ENCODE measurements at places on chromosomes 4 and X. TPM values are rescaled to one million over a fixed set of nuclear protein-coding genes. Genes with fewer than 3 reads are reported as not detected.

Gene GAGE13
- total RNA-seq, result not detected

Gene FGFBP1
- not detected for total RNA-seq

Gene PI4K2B
- total RNA-seq, result 40.9 TPM

Gene MID1
- total RNA-seq, result 63.8 TPM

Gene ANOS1
- total RNA-seq, result 0.47 TPM

Gene CORIN
- total RNA-seq, result 0.28 TPM

Gene GPC4
- 0.14 TPM for total RNA-seq

Gene SH3D19
- 67.3 TPM for total RNA-seq

Gene HEPH
- 1.4 TPM for total RNA-seq

DNA sequence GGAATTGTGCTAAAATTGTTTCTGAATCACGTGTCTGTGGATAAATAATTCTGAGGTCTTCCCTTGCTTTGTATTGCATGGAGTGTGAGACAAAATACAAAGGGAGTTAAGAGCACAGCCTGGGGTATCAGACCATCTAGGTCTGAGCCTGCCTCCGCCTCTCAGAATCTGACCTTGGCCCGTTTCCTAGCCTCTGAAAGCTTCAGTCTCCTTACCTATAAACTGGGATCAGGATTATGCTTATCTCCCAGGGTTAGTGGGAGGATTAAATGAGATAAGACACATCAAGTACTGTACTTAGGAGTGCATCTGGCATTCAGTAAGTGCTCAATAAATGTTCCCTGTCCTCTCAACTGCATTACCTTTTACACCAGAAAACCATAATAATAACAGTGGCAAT lies 140.6 kb upstream of the TENM3 start:
- DNase-seq, result no peak

- no peak for DNase-seq
Measured at GRCh38 chrX:120625371-120625770, 4.5 kb downstream of the C1GALT1C1 start.

DNA sequence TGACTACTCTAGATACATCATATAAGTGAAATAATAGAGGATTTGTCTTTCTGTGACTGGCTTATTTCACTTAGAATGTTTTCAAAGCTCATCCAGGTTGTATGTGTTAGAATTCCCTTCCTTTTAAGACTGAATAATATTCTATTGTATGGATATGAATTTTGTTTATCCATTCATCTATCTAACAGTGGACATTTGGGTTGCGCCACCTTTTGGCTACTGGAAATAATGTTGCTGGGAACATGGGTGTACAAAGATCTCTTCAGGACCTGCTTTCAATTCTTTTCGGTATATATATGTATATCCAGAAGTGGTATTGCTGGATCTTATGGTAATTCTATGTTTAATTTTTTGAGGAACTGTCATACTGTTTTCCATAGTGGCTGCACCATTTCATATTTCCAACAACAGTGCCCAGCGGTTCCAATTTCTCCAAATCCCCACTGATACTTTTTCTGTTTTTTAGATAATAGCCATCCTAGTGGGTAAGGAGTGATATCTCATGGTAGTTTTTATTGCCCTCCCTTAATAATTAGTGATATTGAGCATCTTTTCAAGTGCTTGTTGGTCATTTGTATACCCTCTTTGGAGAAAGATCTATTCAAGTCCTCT lies 3.4 kb upstream of the SCD5 start:
- DNase-seq, result peak; percentile 70

DNA sequence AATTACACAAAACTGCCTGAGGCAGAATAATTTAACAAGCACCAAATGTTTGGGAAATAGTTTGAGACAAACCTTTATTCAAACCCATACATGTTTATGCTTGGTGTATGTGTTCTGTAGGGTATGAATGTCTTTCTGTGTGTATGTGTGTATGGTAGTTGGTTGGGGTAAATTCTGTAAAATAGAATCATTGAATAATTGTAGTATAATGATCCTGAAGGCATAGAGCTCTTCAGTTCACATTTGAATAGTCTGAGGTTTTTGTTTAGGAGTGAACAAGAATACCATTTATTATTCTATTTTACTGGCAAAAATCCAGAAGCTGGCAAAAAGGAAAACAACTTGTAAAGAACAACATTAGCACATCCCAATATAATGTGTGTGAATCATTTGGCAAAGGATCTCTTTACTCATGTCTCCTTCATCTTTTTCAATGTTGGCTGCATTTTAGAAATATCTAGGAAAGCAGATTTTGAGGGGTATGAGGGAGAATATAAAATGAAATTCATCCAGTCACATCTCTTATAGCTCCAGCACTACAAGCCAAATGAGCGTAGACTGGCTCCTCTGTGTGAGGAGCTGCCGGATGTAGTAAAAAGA lies 360.0 kb downstream of the CHIC1 start:
- peak; percentile 16 for DNase-seq

DNA sequence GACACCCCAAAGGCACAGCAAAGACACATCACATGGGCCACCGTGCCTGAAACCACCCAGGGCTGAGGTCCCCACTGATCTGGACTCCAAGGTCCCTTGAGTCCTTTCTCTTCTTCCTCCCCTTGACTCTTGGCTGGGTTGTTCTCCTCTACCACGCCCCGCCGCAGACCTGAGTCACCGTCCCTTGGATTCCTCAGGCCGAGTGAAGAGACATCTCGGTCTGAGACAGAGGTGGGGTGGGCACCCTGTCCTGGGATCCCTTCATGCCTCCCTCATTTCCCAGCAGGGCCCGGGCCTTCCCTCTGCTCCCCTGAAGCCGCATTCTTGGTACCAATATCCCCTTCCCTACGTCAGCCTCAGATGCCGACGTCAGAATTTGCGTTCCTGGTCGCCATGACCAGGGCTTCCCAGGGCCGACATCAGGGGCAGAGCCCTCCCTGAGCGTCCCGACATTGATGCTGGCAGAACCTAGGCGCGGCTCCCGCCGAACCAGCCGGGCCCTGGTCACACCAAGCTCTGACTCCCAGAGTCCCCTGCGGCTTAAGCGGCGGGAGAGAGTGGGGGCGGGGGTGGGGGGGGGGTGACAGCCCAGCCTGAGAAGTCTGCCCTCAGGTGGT lies 498 bp downstream of the MAGEA10 start:
- no peak for DNase-seq

- peak; percentile 73 for DNase-seq
Measured at GRCh38 chr4:122890147-122890795, 32.1 kb downstream of the NUDT6 start.

- DNase-seq, result peak; percentile 83
Measured at GRCh38 chrX:46376246-46376885, 168.9 kb downstream of the ZNF674 start.

GRCh38 chrX:76453737-76454406 lies 26.4 kb downstream of the MAGEE1 start:
- DNase-seq, result no peak

DNA sequence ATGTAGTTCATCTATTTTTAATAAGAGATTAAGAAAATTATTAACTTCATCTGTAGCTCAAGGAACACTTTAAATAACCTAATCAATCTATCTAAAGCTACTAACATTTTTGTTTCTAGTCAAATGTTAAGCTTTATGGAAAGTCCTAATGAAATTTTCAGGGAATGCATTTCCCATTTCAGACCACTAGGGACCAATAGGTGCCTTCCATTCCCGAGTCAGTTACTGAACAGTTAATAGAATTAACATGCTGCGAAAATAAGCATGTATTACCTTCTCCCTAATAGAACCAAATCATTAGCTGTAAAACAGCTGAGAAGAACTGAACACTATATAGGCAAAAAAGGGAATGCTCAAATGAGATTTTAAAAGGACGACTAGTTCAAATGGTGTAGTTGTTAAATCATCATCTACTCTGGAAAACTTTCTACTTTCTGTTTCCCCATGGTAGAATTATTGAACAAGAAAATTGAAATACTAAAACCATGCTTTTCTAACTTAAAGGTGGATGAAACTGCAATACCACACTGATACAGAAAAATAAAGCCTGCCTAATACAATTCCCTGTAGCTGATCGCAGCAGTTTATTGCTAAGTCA lies 22.5 kb downstream of the STX18 start:
- DNase-seq, result peak; percentile 51

DNA sequence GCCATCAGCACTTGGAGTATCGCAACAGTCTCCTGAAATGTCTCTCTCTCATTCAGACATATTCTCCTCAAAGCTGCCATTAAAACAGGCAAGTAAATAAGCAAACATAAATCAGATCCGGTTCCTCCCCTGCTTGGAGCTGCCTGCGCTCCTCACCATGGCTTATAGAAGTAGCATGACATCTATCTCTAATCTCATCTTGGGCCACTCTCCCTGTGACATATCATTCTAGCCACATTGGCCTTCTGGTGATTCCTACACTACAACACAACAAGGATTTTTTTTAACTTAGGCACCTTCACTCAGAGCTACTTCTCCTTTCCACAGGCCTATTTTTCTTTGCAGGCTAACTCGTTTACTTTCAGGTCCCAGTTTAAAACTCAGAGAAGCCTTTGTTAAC lies 387.9 kb downstream of the ARHGAP24 start:
- no peak for DNase-seq

- DNase-seq, result no peak
Measured at GRCh38 chr4:107299646-107300045, 263.5 kb upstream of the DKK2 start.

DNA sequence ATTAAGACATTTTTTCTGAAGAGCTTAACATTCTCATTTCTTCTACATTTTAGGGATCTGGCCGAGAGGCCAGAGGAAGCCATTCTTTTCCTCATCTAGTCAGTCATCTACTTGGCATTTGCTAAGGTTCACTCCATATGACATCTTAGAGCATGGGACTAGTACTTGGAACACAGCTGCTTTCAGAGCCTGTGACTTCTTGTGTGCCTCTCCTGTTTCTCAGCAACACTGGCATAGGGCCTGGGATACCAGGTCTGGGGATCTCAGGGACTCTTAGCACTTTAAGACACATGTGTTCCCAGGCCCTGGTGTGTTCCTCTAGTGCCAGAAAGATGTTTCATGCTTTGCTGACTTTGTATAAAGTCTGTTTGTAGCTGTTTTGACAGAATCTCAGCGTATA lies 7.3 kb downstream of the PLP1 start:
- no peak for DNase-seq

- DNase-seq, result peak; percentile 2
Measured at GRCh38 chr4:127533028-127533700, 99.6 kb upstream of the INTU start.

GRCh38 chr4:83083925-83084475 lies 30.5 kb downstream of the PLAC8 start:
- DNase-seq, result peak; percentile 34

DNA sequence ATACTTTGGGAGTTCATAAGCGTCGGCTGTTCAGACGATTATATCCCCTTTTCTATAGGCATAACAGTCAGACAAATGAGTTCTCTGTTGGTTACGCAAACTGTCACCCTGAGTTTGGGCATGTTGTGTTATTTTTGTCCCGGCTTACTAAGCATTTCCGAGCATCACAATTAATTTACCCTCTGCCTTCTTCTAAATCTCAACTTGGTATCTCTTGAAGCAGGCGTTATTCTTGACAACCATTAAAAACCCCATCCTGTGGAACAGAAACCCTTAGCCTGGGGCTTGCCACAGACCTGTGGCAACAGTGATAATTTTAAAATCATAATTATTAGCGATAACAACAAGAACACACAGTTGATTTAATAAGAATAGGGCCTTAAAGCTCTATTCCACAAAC lies 558.7 kb downstream of the INPP4B start:
- no peak for DNase-seq

DNA sequence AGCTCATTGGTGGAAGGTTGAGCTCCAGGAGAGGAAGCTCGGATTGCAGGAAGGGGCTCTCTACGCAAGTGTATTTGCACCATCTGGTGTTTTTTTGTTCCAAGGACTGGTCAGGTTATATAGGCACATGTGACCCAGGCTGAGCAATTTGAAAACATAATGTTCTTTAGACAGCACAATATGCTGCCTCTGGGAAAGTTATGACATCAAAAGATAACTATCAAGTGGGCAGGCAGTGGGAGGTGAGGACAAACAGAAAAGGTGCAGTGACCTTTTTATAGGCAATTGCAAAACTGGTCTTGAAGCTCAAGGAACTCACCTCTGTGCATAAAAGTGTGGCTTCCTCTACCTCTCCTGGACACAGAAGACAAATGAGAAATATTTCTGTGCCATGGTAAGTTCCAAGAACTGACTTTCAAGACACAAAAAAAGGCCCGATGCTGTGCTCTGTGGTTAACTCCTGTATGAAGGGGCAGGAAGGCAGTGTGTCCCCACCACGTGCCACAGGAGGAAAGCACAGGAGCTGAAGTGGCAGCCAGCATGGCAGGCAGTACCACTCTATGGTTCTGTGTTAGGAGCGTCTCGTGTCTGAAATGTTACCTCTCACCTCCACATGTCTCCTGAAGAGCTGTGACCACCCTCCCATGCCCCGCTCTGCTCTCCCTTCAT lies 128.6 kb downstream of the SHROOM3 start:
- DNase-seq, result no peak

GRCh38 chr4:146478009-146478408 lies 43.7 kb downstream of the SLC10A7 start:
- DNase-seq, result no peak

GRCh38 chr4:184400891-184401290 lies 73.5 kb downstream of the IRF2 start:
- DNase-seq, result no peak

DNA sequence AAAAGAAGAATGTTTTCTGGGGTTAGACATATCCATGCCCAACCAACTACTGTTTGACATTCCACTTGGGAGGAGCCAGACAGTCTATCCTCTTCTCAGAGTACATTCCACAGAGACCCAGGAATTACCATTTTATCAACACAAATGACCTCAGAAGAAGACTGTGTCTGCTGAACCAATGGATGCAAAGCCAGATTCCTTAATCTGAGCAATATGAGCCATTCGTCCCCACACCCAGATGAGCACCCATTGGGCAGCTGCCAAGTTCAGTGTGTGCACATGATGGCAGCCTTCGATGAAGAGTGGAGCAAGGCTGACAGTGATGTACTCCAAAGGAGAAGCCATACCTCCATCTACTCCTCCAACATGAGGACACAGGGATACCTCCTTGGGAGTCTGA lies 111.3 kb downstream of the ZNF674 start:
- no peak for DNase-seq

GRCh38 chr4:26764231-26764630 lies 96.4 kb upstream of the STIM2 start:
- no peak for DNase-seq

DNA sequence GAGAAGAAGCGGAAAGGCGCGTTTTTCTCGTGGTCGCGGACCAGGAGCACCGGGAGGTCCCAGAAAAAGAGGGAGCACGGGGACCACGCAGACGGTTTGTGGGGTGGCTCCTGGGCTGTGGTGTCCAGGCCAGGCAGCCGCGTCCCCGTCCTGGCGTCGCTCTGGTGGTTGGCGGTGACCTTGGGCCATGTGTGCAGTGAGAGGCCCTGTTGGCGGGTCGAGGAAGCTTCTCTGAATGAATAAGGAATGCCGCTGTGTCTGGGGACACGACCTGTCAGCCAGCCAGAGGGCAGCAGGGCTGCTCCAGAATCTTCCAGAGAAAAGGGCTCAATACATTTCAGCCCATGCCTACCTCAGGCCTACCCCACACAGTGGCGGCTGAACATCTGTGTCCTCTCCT lies 24.3 kb upstream of the HGFAC start:
- no peak for DNase-seq

GRCh38 chr4:160202802-160203201 lies 1099.9 kb downstream of the RAPGEF2 start:
- DNase-seq, result no peak

- peak; percentile 23 for DNase-seq
Measured at GRCh38 chr4:115090483-115091075, 22.8 kb downstream of the NDST4 start.

- DNase-seq, result peak; percentile 21
Measured at GRCh38 chr4:93897559-93897958, 69.0 kb downstream of the ATOH1 start.

Data from dermis blood vessel endothelial cell (primary cell).